Activated CD8-positive, alpha-beta memory T cell treated with anti-CD3 and anti-CD28 coated beads for 1 hour (primary cell): ENCODE measurements at places on chromosomes 4 and X.

DNA sequence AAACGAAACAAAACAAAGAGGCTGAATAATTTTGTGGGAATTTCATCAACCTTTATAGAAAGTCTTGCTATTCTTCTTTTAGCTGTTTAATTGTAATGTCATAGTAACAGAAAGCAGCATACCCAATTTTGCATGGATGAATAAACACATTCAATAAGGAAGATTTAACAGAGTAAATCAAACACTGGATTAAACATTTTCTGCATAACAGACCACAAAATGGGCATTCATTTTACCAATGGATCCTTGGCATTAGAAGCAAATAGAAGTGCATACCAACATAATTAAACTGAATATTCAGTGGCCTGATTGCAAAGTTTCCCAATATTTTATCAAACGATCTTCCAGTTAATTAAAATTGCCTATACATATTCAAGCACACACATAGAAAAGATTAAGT lies 4.4 kb upstream of the CHM start:
- DNase-seq, result no peak

DNA sequence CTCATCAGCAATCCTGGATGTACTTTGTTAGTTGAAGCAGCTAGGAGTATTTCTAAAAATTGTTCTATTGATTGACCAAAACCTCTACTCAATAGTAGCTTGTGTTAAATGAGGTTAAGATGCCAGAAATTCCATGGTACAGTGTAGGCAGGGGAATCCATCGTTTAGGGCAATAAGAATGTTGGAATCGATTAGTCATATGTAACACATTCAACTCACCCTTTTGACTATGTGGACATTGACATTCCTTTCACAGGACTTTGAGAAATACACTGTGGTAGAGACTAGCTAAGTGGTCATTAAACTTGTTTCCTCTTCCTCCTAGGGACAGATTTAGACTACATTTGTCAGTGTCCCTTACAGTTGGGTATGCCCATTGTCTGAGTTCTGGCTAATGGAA lies 40.2 kb downstream of the KDM5C start:
- DNase-seq, result no peak

- DNase-seq, result no peak
Observed at GRCh38 chr4:158649111-158649680, 22.5 kb downstream of the C4orf46 start.

- DNase-seq, result no peak
Observed at GRCh38 chr4:27318740-27319139, 458.1 kb downstream of the STIM2 start.

- no peak for DNase-seq
Observed at GRCh38 chr4:140220058-140220457, 66.1 kb upstream of the MAML3 start.

DNA sequence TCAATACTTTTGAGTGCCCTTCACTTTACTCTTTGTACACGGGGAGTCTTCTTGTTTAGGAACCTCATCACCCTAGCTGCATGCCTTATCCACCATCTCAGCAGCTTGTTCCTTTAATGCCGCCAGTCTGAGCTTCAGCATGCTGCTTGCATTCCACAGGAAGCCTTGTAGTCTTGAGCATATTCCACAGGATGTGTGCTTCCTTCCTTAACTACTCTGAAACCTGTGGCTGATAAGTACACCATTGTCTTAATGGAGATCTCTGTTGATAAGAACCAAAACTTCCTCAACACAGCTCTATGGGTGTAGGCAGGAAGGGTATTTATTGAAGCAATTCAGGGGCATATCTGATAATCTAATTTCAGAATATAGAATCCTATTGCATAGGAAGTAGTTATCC lies 24.4 kb upstream of the CCNI start:
- DNase-seq, result no peak

- DNase-seq, result no peak
Observed at GRCh38 chr4:82046796-82047195, 327.0 kb downstream of the HNRNPD start.

DNA sequence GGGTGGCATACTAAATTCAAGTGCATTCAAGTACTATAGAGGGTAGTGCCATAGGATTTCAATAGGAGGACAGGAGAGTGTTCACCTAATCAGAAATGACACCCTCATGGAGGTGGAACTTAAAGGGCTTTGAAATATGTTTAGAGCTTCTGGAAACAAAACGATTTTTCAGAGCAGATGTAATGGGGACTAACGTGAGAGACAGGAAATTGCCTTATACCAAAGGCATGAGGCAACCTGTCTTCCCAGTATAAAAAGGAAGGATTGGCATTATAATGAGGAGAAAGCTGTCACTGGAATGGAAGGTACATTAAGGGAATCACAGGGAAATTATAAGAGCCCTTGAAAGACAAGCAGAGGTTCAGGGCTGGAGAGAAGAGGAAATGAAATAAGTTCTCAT lies 116.3 kb upstream of the PNPLA4 start:
- no peak for DNase-seq

- no peak for DNase-seq
Observed at GRCh38 chrX:97490656-97491055, 606.9 kb downstream of the RPA4 start.

GRCh38 chr4:2305766-2306501 lies 44.0 kb upstream of the MXD4 start:
- no peak for DNase-seq
